Kidney glomerular epithelial cell (primary cell): ENCODE measurements at places on chromosomes 12 and 14.
A peak's percentile ranks its signal among the peaks of the same experiment; 100 is the strongest.

GRCh38 chr14:76926521-76927251 is 100.5 kb downstream of the LRRC74A start:
- no peak for DNase-seq

GRCh38 chr14:69154779-69155178 is 1.9 kb upstream of the DCAF5 start:
- no peak for DNase-seq

DNA sequence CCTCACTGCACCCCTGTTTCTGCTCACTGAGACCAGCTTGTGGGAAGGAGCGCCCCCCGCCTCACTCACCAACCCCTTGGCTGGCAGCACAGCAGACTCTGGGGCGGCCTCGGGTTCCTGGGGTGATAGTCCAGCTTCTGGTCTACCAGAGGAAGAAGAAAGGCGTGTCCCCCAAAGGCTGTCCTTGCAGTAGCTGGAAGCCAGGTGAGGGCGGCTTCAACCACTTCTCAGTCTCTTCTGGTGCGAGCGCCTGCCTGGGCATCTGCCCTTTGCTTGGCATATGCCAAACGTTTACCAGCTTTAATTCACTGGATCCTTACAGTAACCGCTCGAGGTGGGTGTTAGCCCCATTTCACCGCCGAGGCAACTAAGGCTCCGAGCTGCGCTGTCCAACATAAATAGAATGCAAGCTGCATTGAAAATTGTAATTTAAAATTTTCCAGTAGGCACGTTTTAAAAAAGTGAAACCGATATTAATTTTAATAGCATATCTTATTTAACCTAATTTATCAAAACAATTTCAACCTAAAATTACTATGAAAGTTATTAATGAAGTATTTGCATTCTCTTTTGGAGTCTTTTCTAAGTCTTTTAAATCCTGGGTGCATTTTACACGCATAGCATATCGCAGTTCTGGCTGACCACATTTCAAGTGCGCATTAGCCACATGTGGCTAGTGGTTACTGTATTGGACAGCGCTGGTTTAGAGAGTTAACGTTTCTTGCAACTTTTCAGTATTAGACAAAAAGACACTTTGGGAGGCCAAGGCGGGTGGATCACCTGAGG is 872 bp downstream of the FAM177A1 start:
- DNase-seq = peak; percentile 31

GRCh38 chr12:26277506-26278246 is 82.3 kb downstream of the SSPN start:
- no peak for DNase-seq

DNA sequence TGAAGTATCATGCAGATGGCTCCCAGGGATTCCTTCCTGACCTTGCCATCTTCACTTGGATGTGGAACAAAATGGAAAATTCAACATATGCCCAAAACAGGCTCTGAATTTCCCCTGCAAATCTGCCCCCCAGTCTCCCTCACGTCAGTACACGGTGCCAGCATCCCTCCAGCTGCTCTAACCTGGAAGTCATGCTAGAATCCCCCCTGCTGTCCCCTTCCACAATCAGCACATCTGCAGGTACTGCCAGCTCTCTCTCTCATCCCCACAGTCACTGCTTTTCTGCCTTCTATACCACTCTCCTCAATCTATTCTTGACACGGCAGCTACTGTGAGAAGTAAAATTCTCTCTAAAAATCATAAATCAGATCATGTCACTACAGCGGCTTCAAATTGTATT is 21.6 kb downstream of the GALNT6 start:
- DNase-seq = no peak

- no peak for DNase-seq
These were observed 30.5 kb downstream of the RPH3A start for GRCh38 chr12:112822056-112822455.

GRCh38 chr14:56122301-56122700 is 4.1 kb downstream of the PELI2 start:
- no peak for DNase-seq

DNA sequence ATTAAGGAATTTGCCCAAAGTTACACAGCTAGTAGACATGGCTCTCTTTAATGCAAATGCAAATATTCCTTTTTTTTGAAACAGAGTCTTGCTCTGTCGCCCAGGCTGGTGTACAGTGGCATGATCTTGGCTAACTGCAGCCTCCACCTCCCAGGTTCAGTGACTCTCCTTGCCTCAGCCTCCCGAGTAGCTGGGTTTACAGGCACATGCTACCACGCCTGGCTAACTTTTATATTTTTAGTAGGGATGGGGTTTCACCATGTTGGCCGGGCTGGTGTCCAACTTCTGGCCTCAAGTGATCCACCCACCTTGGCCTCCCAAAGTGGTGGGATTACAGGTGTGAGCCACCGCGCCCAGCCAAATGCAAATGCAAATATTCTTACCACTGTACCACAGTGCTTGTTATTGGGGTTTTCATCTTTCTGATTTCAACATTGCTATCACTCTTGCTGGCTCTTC is 24.5 kb upstream of the HIGD1C start:
- no peak for DNase-seq

DNA sequence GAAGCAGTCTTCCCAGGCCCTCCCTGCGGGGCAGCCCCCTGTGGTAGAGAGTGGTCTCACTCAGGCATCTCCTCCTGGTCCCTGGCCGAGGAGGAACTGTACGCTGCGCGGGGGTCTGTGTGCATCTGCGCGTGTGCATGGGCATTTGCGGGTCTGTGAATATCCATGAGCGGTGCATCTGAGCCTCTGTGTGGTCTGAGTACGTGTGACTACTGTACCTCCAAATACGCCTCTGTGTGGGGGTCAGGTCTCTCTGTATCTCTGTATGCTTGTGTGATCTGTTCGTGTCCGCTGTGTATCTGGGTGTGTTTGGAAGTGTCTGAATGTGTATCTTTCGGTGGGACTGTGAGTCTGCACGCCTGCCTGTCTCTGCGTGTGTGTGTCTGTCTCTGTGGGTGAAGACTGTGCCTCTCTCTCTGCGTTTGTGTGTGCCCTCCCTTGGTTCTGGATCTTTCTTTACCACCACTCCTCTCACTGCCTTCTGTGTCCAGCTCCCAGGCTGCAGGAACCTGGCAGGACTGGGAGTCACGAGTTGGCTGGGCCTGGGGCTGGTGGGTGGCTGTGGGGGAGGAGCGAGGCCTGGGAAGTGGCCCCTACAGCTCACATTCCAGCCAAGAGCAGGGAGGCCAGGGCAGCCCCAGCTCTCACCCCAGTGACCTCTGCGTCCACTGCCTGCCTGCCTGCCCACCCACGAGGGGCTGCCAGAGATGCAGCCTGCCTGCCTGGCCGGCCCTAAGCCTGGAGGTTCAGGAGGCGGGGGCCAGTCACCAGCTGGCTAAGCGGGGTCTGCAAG is 1.1 kb upstream of the PGF start:
- DNase-seq = no peak

DNA sequence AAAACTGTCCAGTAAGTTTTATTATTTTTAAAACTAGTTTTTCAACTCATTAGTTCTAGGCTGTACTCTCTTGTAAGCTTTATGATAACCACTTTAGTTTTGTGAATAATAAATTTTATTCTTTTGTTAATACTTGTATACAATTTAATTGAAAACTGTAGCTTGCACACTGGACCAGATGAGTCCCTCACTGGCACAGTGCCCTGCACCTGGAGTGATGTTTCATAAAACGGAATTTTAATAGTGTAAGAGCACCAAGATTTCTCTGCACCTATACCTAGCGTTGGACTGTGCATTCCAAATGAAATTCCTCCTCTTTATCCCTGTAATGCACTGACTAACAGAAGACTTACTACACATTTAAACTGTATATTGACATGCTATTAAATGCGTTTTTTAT is 80.8 kb downstream of the PRIMA1 start:
- DNase-seq = no peak

DNA sequence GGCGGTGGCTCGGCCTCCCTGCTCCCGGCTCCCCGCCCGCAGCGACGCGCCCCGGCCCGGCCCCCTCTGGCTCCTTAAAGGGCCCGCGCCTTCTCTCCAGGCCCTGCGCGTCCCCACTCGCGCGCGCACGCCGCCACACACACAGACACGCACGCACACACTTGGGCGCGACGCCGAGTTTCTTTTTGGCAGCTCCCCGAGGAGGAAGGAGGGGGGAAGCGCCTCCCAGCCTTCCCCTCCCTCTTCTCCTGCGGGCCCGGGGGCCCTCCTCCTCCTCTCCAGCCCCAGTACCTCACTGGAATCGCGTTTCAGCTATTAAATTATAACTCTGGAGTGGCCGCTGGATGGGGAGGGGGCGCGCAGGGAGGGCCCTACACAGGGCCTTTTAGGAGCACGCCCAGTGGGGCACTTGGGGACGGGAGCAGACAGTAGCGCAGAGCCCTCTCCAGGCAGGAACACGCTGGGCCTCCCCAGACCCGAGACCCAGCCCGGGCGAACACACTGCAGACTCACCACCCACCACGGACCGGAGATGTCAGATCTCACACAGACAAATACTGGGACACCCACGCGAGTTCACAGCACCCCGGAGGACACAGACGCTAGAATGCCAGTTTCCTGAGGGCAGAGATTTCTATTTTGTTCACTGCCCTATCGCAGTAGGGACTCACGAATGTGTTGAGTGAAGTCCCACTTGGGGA is 411 bp upstream of the NCOR2 start:
- peak; percentile 51 for DNase-seq

DNA sequence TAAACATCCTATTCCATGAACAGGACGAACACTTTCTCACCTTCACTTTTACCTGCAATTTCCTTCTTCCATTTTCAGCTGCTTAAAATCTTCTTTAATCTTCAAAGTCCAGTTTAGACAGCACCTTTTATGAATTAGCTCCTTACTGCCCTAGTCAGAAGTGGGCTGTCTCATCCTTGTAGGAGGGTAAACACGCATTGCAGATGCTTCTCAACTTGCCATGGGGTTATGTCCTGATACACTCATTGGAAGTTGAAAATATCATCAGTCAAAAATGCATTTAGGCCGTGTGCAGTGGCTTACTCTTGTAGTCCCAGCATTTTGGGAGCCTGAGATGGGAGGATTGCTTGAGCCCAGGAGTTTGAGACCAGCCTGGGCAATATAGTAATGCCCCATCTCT is 35.2 kb downstream of the HMGA2 start:
- no peak for DNase-seq

- no peak for DNase-seq
These were observed 25.9 kb downstream of the GPHB5 start for GRCh38 chr14:63292805-63293204.

- DNase-seq = no peak
These were observed 134.8 kb upstream of the VRK1 start for GRCh38 chr14:96662116-96662970.
